Endothelial cell (in vitro differentiated cells): ENCODE measurements at places on chromosomes 7 and 10.

GRCh38 chr10:79380125-79380945, 33.1 kb downstream of the PPIF start:
- H3K27me3 ChIP-seq: peaks cover 4% of the 10 kb centered on the region
- peaks cover 4% of the 10 kb centered on the region for H3K36me3 ChIP-seq
- H3K4me3 ChIP-seq: no peak overlapping the region
- no peaks in the 10 kb centered on the region for H3K4me1 ChIP-seq
- H3K27ac ChIP-seq: no peak overlapping the region

DNA sequence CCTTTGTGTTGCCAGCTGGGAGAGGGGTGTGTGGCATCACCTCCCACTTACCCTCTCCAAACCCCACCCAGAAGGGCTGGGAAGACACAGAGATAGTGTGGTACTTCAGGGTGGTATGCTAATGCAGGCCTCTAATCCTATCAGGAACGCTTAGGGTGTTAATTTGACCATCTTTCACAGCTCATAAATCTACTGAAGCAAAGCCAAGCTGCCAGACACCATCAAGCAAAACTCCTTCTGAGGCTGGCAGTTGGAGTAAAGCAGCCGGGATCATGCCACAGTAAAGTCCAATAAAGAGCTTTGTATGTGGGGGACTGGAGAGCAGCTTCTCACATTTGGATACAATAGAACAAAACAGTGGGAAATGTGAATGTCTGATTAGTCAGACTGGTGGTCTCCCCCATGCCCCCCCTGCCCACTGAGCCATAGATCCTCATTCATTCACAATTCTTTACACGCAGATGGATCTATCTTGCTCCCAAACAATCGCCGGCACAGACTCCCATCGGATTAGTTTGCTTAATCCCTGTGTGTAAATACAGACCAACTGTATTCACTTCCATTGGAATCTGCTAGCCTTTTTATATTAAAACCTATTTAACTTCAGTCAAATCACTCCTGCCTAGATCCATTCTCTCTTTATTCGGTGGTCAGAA, 29.6 kb downstream of the FGFBP3 start:
- no peaks in the 10 kb centered on the region for H3K36me3 ChIP-seq
- no peak overlapping the region for H3K27ac ChIP-seq
- H3K4me3 ChIP-seq: no peak overlapping the region
- H3K27me3 ChIP-seq: peaks cover 1% of the 10 kb centered on the region

- H3K4me1 ChIP-seq: no peaks in the 10 kb centered on the region
- no peaks in the 10 kb centered on the region for H3K36me3 ChIP-seq
- H3K4me3 ChIP-seq: no peak overlapping the region
Observed at GRCh38 chr7:126993626-126994213, 259.0 kb downstream of the GRM8 start.

GRCh38 chr10:11874568-11875493, 51.7 kb downstream of the PROSER2 start:
- DNase-seq: peak; percentile 25
- H3K36me3 ChIP-seq: no peaks in the 10 kb centered on the region
- peaks cover 21% of the 10 kb centered on the region for H3K4me1 ChIP-seq
- no peak overlapping the region for H3K27ac ChIP-seq

DNA sequence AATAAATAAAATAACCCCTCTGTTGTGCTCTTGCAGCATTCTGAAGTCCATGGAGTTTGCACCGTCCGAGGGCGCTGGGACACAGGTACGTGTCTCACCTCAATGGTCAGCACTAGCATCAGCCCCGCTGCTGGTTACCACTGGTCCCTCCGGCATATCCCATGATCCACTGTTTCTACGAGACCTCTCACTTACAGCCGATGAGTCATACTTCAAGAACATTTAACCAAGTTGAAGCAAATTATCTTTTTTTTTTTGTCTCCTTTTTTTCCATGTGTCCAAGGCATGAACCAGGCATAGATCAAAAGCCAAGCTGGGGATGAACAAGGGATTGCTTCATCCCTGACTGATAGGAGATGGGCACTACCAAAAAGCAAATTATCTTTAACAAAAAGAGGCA, 92.9 kb upstream of the SH2B2 start:
- no peak overlapping the region for H3K4me3 ChIP-seq
- peaks cover 14% of the 10 kb centered on the region for H3K4me1 ChIP-seq
- peaks cover 6% of the 10 kb centered on the region for H3K27me3 ChIP-seq
- no peak overlapping the region for H3K27ac ChIP-seq
- no peak for DNase-seq

GRCh38 chr7:127336458-127336857, 56.0 kb downstream of the ZNF800 start:
- H3K27me3 ChIP-seq: peaks cover 5% of the 10 kb centered on the region
- H3K4me1 ChIP-seq: no peaks in the 10 kb centered on the region
- no peak overlapping the region for H3K27ac ChIP-seq

DNA sequence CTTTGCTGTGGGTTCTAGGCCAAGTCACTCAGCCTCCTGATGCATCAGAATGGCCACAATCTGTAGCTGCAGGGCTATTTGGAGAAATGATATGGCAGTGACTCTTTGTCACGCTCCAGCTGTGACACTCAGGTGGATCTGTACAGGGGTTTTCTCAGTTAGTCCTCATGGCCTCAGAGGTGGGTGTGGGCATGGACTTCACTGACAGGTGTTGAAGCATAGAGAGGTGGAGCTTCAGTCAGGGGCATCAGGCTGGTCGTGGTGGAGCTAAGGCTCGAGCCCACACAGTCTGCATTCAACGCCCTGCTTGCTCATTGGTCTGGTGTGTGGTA, 21.2 kb downstream of the PALD1 start:
- H3K4me1 ChIP-seq: peaks cover 93% of the 10 kb centered on the region
- H3K4me3 ChIP-seq: no peak overlapping the region
- DNase-seq: no peak
- H3K27me3 ChIP-seq: peaks cover 16% of the 10 kb centered on the region
- peak overlapping the region; percentile 91 for H3K27ac ChIP-seq

- H3K27ac ChIP-seq: no peak overlapping the region
- no peaks in the 10 kb centered on the region for H3K4me1 ChIP-seq
- DNase-seq: no peak
Observed at GRCh38 chr7:94632338-94633013, 23.5 kb downstream of the SGCE start.

- DNase-seq: no peak
- H3K4me1 ChIP-seq: no peaks in the 10 kb centered on the region
- H3K27me3 ChIP-seq: no peaks in the 10 kb centered on the region
Observed at GRCh38 chr7:103857435-103857834, 132.0 kb downstream of the RELN start.

DNA sequence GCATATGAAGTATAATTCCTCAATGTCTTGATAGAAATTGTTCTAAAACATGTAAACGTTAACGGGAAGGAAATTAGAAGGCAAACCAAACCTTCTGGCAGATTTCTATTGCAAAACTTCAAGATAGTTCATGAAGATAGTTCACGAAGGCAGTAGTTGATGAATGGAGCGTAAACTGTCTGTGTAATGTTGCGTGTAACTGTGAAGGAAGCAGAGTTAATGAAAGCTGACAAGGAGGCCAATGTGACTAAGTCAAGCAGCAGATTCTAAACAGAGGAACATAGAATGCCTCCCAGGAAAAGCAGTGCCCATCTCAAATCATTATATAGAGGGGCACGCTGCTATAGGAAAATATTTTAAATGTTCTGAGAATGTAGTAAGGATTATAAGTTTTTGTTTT, 659.7 kb upstream of the IGFBP3 start:
- DNase-seq: no peak
- H3K4me1 ChIP-seq: no peaks in the 10 kb centered on the region
- H3K36me3 ChIP-seq: no peaks in the 10 kb centered on the region
- H3K27ac ChIP-seq: no peak overlapping the region
- no peak overlapping the region for H3K4me3 ChIP-seq

- H3K36me3 ChIP-seq: no peaks in the 10 kb centered on the region
- H3K4me1 ChIP-seq: no peaks in the 10 kb centered on the region
- no peak overlapping the region for H3K27ac ChIP-seq
- no peak for DNase-seq
- no peak overlapping the region for H3K4me3 ChIP-seq
- H3K27me3 ChIP-seq: peaks cover 1% of the 10 kb centered on the region
Observed at GRCh38 chr10:44032216-44032615, 352.7 kb downstream of the CXCL12 start.

DNA sequence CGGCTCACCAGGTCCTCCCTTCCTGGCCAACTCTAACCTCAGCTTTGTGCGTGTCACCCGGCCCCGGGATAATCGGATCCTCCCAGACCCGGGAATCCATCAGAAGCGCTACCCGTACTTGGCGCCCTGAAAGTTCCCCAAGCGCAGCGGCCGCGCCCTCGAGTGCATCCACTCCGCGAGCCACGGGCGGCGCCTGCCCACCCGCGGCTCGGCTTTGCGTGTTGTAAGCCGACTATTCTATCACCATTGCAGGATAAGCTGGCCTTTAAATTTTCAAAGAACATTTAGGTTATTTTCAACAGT, 35.7 kb upstream of the EBLN1 start:
- peaks cover 4% of the 10 kb centered on the region for H3K27me3 ChIP-seq
- H3K27ac ChIP-seq: peak overlapping the region; percentile 80
- DNase-seq: peak; percentile 29
- H3K36me3 ChIP-seq: no peaks in the 10 kb centered on the region
- H3K4me1 ChIP-seq: peaks cover 3% of the 10 kb centered on the region
